Muscle of back (tissue), 13 donors: ENCODE measurements at places on chromosomes 5 and 9. TPM values are rescaled to one million over a fixed set of nuclear protein-coding genes. Genes with fewer than 3 reads are reported as not detected.
A peak's percentile ranks its signal among the peaks of the same experiment; 100 is the strongest.

DNA sequence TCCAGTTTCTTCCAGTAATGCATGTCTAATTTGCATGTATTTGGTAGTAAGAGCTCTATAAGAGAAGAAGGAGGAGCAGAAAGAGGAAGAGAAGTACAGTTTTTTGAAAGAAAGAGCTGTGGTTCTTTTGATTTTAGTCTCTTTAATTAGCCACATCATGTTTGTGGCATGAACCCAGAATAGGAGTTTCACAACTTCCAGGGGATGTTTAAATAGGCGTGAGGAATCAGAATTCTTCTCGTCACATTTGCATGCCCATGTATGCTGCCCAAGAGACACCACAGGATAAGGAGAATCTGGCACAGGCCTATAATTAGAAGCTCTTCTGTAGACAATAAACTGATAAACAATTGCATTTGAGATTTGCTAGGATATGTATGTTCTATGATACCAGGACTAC lies 78.7 kb downstream of the GAS1 start:
- no peak for DNase-seq

GRCh38 chr9:99750526-99750925 lies 71.2 kb upstream of the NR4A3 start:
- DNase-seq = no peak

DNA sequence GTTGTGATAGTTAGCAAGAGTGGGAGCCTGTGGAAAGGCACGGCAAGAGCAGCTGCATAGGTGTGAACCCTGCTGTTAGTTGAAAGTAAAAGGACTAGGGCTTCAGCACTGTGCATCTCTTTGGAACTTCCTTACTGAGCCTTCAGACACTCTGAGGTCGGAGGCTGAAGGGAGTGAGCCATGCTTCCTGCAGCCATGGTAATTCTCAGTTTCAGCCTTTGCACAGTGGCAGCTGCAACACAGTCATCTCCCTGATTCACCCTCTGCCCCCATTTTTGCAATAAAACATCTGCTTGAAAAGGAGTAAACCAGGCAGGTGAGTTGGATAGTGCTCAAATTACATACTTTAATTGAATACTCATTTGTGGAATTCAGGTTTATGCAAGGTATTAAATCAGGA lies 6.5 kb upstream of the TLE4 start:
- DNase-seq = no peak

Gene BNC2
- polyA plus RNA-seq = 6.2 TPM

GRCh38 chr5:15734058-15734457 lies 234.1 kb downstream of the FBXL7 start:
- DNase-seq = no peak

DNA sequence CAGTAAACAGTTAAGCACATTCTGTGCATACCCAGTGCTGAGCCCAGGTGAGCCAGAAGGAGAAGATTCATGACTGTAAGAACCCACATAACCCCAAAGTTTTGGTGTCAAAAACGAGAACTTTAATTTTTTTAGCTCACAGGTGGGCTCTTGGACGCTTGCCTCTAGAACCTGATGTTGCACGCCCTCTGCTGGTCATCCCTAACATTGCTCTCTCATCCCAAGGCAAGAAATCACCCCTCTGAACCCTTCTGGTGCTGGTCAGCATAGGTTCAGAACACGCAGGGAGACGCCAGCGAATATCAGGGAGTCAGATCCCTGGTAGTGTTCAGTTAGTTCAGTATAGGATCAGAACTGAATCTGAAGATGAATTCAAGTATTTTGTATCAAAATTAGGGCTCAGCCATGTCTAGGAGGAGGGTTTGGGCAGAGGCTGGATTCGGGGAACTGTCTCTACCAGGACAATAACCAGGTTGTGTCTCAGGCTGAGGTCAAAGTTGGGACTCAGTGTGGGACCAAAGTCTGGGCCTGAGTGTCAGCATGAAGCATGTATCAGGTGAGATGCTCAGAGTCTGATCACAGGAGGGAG lies 4.1 kb upstream of the DNAJB5 start:
- DNase-seq = peak; percentile 48

GRCh38 chr5:180343831-180344695 lies 9.1 kb downstream of the GFPT2 start:
- DNase-seq = peak; percentile 55

DNA sequence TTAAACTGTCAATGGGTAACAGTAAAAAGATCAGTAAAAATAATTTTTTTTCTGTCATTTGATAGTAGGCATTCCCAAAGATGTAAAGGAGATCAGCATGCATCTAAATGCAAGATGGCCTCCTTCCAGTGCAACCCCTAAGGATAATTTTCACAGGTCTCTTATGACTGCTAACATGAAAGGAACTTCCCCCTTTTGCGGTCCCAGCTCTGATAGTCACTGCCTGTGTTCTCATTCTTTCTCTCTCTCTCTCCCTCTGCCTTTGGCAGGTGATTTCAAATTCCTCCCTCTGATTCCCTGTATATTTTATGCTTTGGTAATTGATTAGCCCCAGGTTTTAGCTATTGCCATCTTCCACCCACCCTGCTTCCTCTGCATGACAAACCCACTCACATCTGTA lies 8.9 kb downstream of the SPINK14 start:
- DNase-seq = no peak

Gene COL15A1
- 213 TPM for polyA plus RNA-seq

Gene ESM1
- polyA plus RNA-seq = 4.0 TPM

GRCh38 chr9:125883565-125884217 lies 136.5 kb downstream of the PBX3 start:
- no peak for DNase-seq

Gene BHMT
- 0.29 TPM for polyA plus RNA-seq

- no peak for DNase-seq
Observed at GRCh38 chr5:172178301-172178987, 9.6 kb downstream of the STK10 start.

DNA sequence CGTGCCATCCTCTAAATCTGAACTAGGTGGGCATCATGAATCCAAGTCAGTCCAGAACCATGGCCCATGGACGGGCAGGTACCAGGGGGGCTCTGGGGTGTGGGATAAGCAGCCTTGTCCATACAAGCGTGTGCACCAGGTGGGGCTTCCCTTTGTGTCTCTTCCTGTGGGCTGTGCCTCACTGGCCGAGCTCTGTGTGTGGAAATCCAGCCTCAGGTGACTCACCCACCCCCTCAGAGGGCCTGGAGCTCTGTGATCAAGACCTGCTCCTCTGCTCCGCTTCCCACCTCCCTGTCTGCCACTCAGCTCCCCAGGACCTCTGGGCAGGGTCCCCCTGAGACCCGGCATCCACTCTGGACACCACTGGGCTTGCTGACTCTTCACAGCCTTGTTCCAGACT lies 33.0 kb downstream of the GADD45G start:
- no peak for DNase-seq

GRCh38 chr5:138575194-138576015 lies at the start of gene HSPA9:
Gene HSPA9 (minus strand): TSS chr5:138575401. CDS start chr5:138575318, 83 bp downstream.
- DNase-seq = peak; percentile 100

GRCh38 chr9:92032891-92033290 lies 82.3 kb downstream of the SPTLC1 start:
- no peak for DNase-seq

DNA sequence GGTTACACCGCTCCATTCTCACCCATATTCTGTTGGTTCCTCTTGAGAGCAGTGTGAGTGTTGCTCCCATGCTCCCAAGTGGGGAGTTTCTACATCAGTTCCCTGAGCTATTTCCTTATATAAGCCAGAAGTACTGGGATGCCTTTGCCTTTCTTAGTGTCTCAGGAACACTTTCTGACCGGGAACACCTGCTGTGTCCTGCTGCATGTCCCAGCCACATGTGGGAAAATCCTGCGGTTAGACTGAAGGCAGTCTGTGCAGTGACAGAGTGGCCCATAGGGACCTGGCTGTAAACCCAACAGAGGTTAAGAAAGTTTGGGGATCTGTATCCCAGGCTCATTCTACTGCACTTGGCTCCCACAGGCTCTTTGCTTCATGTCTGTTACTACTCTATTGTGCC lies 126.0 kb downstream of the EGFLAM start:
- no peak for DNase-seq

DNA sequence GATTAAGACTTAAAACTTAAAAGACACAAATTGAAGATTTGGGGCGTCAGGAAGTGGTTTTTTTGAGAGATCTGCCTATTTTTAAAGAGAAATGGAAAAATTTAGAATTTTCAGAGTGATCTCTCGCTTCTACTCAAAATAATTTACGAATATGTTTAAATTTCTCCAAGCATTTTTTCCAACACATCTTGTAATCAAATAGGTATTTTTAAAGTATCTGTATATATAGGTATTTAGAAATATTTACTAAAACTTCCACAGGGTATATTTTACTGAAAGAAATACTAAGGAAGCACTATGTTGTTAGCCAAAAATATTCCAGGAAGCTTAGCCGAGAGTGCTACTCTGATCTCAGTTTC lies 9.8 kb upstream of the PCDHB1 start:
- DNase-seq = no peak

Gene TGFBI
- 323 TPM for polyA plus RNA-seq

Gene ANKDD1B
- polyA plus RNA-seq = 1.4 TPM

DNA sequence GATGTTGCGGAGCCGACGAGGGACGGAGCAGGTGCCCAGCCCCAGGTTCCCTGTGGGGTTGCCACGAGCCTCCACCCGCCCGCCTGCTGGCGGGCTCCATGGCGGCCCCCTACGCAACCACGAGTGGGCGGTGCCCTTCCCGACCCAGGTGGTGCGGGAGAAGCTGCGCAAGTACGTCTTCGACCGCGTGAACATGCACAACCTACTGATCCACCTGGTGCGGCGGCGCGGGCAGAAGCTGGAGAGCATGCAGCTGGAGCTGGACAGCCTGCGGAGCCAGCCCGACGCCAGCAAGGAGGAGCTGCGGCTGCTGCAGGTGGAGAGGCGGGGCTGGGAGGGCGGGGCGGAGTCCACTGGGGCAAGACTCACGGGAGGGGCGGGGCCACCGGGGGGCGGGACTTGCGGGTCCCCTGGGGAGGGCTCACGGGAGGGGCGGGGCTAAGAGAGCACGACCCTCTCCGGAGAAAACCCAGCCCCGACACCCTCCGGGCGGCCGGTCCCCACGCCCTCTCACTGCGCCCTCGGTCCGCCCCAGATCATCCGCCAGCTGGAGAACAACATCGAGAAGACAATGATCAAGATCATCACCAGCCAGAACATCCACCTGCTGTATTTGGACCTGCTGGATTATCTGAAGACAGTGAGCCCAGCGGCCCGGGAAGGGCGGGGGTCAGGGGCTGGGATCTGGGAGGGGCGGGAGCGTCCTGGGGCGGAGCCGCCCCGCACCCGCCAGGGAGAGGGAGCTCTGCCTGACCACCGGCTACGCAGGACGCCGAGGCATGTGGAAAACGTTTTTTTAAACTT lies 3.9 kb downstream of the CCDC183 start:
- DNase-seq = no peak

Gene TMEM232
- 1.7 TPM for polyA plus RNA-seq

- no peak for DNase-seq
Observed at GRCh38 chr5:132496631-132497487, 6.3 kb upstream of the IRF1 start.

Gene FGFR4
- polyA plus RNA-seq = 154 TPM

- DNase-seq = no peak
Observed at GRCh38 chr9:21779397-21779796, 23.0 kb upstream of the MTAP start.

Gene TAS2R1
- polyA plus RNA-seq = 0.20 TPM

DNA sequence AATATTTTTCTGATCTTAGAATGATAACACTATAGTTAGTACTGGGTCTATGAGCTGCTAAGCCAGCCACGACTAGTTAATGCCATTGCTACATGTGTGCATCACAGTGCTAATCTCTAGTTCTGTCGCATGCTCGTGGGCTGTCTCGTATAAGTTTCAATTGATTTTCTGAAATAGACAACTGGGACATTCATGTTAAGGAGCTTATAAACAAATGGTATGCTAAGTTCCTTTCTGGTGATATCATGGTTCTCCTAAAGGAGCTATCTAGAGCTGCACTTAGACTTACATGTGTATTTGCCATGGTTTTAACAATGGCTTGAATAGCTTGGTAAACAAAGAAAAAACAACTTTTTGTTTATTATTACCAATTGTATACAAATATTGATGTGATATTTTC lies 46.2 kb downstream of the F2RL2 start:
- no peak for DNase-seq

Gene PDE4D
- 32.0 TPM for polyA plus RNA-seq

Gene PCDHGA7
- polyA plus RNA-seq = 1.2 TPM

DNA sequence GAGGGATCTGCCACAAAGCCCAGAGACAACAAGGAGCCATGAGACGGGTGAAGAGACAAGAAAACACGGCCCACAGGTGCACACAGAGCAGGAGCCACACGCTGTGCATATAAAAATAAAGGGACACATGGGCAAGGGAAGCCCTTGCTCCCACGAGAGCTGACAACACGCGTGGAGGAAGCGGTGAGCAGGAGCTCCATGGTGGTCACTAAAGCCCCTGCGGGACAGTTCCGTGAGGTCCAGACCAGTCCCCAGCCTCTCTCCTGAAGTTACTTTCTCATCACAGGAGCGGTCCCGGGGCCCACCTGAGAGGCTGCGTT lies 90.7 kb downstream of the CAMSAP1 start:
- DNase-seq = no peak

- peak; percentile 42 for DNase-seq
Observed at GRCh38 chr5:158195416-158196210, 336.7 kb upstream of the CLINT1 start.

- no peak for DNase-seq
Observed at GRCh38 chr5:180129291-180130190, 58.0 kb upstream of the RNF130 start.

DNA sequence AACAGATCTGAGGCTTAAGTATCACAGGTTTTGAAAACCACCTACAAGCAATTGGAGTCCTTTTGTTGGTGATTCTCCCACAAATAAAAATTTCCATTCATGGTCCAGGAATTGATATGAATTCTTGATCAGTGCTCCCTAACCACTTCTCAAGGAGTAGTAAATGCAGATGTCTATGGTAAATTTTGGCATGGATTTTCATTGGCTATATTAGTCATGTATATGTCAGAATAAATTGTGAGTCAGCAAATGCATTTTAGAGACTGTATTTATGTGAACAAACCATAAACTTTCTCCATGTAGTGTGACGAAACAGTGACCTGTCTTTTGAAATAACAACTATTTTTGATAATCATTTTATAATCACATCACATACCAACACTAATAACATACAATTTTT lies 611.1 kb downstream of the HTR1A start:
- DNase-seq = no peak

- no peak for DNase-seq
Observed at GRCh38 chr9:73056245-73056644, 95.4 kb upstream of the ANXA1 start.

DNA sequence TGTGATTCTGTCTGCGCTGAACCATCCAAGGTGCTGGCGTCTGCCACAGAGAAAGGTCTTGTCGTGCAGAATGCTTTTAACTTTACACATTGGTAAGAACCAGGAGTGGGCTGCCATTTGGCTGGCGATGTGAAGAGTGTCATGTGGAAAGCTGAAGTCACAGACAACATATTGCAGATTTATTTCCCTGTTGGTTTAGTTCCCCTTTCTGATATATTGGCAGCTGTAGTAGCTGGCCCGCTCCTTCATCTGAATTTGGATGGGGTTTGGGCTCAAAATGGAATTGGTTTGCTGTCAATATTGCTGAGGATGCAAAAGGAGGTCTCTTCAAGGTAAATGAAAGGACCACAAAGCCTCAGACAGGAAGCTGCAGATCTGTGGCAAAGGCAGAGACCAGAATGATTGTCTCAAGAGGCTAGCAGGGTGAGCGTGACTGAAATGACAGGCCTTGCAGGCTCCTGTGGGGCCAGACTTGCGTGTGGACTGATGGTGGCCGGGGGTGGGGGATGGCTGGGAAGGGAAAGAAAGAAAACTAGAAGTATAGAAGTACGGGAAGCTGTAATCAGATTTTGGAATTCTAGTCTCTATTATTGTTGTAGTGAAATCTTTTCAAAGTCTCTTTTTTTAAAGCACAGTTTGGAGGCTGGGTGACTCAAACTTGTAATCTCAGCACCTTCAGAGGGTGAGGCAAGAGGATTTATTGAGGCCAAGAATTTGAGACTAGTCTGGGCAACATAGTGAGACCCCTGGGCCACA lies 25.1 kb upstream of the CD180 start:
- DNase-seq = no peak

Gene TMEM174
- polyA plus RNA-seq = not detected
